ENCODE measurements at places on chromosomes 5 and 9.

DNA sequence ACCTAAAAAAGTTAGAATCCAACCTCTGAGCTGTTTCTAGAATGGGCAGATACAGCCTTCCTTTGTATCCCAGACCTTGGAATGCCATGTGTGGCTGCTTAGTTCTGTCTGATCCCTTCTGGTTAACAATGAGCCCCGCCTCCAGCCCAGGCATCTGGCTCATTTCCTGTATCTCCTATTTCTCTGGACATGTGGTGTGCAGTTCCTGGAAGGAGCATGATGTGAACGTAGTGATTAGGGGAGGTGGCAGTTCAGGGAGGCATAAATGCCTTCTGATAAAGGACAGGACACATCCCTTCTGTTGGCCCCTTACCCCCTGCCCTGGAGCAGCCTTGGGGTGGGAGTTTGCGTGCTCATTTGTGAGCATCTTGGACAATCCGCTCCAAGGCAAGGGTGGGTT is 243.0 kb downstream of the ZSWIM6 start:
- no peak for DNase-seq

DNA sequence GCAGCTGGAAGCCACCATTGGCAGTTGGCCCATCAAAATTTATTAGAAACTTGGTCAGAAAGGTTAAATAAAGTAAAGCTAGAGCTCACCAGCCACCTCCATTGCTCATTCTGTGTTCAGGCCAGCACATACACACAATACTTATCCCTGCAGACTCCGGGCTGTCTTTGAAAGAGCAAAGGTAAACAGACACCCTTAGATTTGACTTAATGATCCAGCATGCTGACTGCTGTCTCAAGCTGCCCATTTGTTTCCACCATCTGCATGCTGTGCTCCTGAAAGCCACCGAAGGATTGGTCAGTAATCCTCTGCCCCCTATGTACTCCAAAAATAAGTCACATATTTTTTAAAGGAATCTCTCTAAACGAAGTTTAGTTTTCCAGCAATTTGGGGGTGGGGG is 1059.8 kb upstream of the DMAC1 start:
- no peak for DNase-seq

DNA sequence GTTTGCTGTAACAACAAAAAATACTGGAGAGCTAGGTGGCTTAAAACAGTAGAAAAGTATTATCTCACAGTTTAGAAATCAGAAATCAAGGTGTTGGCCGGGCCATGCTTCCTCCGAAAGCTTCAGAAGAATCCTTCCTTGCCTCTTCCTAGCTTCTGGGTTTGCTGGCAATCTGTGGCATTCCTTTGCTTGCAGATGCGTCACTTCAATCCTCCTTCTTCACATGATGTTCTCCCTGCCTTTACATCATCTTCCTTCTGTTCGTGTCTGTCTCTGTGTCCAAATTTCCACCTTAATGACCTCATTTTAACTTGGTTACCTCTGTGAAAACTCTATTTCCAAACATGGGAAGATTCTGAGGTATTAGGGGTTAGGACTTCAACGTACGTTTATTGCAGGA is 90.4 kb upstream of the CHD1 start:
- no peak for DNase-seq

DNA sequence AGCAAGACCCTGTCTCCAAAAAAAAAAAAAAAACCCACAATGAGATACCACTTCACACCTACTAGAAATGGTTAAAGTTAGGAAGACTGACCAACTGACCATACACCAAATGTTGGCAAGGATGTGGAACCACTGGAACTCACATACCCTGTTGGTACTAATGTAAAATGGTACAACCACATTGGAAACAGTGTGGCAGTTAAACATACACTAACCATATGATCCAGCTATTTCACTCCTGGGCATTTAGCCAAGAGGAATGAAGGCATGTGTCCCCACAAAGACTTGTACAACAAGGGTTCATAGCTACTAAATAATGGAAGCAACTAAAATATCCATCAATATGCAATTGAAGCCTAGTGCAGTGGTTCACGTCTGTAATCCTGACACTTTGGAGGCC is 21.3 kb downstream of the NAIF1 start:
- no peak for DNase-seq

- no peak for DNase-seq
These were observed 302.9 kb upstream of the PAPPA start for GRCh38 chr9:115850548-115851304.

DNA sequence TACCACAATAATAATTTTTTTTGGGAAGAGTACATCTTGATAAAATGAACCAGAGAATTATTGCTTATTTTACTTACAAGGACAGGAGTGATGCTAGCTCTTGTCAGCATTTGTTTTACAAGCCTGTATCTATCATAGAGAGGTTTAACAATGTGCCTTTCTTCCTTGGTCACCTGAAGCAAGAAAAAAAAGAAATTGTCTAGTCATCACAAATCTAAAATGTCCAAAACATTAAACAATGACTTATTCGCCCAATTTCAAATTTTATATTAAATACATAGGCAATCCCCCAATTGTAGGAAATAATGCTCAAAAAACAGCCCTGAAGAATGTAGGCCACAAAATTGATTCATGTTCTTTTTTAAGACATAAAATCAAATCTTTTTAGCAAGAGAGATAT is 56.6 kb downstream of the PKD2L2 start:
- DNase-seq = no peak

DNA sequence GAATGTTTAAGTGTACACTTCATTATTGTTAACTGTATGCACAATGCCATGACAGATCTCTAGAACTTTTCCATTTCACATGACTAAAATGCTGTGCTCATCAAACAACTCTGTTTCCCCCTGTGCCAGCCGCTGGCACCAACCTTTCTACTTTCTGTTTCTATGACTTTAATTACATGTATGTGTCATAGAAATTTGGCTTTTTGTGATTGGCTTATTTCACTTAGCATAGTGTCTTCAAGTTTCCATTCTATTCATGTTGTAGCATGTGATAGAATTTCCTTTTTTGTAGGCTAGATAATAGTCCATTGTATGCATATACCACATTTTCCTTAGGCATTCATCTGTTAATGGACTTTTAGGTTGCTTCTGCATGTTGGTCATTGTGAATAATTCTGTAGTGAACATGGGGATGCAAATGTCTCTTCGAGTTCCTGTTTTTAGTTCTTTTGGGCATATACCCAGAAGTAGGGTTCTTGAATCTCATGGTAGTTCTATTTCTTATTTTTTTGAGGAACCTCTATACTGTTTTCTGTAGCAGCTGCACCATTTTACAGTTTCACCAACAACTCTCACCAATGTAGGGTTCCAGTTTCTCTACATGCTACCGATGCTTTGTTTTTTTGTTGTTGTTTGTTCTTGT is 184.4 kb upstream of the DMRT1 start:
- no peak for DNase-seq

DNA sequence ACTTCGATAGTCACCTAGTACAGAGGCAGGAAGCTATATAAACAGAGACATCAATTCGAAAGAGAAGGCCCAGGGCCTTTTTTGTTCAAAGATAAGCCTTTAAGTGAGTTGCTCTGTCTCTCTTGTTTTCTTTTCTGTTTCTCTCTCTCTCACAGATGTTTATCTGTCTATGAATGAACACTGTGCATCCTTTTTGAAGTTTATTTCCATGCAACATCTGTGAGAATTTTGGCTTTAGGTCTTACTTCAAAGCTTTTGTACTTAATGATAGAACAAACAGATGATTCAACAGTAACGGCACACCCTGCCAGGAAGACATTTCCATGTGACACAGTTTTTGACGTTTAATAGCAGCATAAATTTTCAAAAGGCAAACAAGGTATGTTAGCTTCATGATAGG is 1413.1 kb upstream of the CDH6 start:
- DNase-seq = no peak

GRCh38 chr9:124606027-124606426 is 98.8 kb upstream of the NR5A1 start:
- no peak for DNase-seq

GRCh38 chr5:77645158-77645994 is 6.9 kb upstream of the OTP start:
- DNase-seq = no peak

GRCh38 chr5:66595756-66596635 is at the start of gene MAST4:
Gene MAST4 (plus strand): TSS chr5:66596393. CDS start chr5:66596656, 263 bp downstream.
- no peak for DNase-seq

- no peak for DNase-seq
These were observed 1136.9 kb downstream of the TAF11L14 start for GRCh38 chr5:18771097-18771610.

GRCh38 chr9:126420135-126420534 is 93.5 kb downstream of the MVB12B start:
- no peak for DNase-seq

- DNase-seq = no peak
These were observed 564.0 kb upstream of the KLF4 start for GRCh38 chr9:108053555-108054061.

DNA sequence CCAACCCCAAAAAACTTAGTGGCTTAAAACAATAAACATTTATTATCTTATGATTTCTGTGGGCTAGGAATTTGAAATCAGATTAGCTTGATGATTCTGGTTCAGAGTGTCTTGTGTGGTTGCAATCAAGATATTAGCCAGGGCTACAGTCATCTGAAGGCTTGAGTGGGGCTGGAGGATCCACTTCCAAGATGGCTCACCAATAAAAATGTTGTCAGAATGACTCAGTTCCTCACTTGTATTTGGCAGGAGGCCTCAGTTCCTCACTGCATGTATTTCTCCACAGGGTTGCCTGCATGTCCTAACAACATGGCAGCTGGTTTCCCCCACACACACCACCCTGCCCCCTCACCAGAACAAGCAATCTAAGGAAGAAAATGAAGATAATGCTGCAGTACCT is 98.2 kb upstream of the NIPBL start:
- DNase-seq = no peak

DNA sequence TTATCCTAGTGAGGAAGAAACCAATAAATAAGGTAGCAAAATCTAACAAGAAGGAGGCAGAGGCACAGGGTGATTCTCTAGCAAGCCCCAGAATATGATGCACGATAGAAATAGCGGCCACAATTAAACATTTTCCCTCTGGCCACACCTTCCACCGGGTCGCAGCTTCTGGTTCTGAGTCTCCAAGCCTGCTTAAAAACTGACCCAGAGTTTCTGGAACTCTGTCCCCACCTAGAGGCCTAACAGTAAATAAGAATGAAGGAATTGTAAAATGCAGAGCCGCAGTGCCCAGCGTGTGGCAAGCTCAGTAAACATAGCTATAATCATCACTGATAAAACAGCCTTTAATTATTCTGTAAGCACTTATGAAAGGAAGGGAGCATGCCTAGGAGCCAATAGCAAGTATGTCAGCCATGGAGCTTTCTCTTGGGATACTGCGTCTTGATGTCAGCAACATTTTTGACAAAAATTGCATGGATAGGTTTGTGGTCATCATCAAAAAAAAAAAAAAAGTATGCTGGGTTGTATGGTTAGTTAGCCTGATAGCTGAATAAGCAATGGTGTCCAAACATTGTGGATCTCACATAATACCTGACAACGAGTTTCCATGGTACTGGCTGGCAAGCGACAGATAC is 465.5 kb downstream of the DNAH5 start:
- DNase-seq = no peak

- no peak for DNase-seq
These were observed 1.1 kb downstream of the PLPP6 start for GRCh38 chr9:4662989-4663792.

GRCh38 chr9:119697996-119698395 is 328.8 kb upstream of the BRINP1 start:
- DNase-seq = no peak

DNA sequence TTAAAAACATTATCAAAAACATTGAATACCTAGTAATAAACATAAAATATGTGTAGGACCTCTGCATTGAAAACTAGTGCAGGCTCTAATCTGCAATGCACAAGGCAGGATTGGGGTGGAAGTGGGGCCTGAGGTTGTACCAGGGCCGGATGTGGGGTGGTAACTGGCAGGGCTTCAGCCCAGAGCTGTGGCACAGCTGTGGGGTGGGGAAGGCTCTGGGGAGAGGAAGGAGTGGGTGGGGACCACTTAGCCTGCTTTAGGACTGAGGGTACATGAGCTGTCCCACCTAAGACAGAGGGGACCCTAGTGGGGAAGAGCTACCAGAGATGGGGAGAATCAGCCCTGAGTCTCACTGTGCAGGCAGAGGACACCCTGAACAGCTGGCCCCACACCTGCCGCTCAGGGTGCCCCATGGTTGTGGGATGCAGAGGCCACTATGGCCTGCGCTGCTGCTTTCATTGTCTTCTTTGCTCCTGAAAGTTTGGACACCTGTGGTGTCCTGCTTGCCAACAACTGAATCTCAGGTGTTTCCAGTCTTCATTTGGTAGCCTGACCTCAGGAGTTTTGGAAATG is 311.4 kb downstream of the TLE4 start:
- no peak for DNase-seq

DNA sequence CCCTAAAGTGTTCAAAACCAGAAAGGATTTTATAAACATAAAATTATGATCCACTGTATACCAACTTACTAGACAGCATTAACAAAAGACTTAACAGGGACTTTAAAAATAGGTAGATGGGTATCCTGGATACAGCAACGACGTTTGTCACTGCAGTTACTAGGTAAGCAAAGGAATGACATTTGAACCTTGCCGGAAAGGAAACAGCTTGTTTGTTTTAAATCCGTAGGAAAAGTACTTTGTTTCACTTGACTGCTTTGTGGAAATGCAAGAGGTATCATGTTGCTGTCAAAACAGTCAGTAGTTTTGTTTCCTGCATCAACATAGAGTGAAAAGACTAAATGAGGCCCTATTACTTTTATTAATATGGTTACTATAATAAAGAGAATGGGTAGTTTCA is 122.9 kb downstream of the CDC42SE2 start:
- DNase-seq = no peak

GRCh38 chr5:6731465-6732237 is 18.4 kb downstream of the TENT4A start:
- no peak for DNase-seq

- no peak for DNase-seq
These were observed 112.2 kb downstream of the MTX3 start for GRCh38 chr5:79878721-79879336.

- DNase-seq = no peak
These were observed 12.9 kb upstream of the RNF183 start for GRCh38 chr9:113316030-113316429.

DNA sequence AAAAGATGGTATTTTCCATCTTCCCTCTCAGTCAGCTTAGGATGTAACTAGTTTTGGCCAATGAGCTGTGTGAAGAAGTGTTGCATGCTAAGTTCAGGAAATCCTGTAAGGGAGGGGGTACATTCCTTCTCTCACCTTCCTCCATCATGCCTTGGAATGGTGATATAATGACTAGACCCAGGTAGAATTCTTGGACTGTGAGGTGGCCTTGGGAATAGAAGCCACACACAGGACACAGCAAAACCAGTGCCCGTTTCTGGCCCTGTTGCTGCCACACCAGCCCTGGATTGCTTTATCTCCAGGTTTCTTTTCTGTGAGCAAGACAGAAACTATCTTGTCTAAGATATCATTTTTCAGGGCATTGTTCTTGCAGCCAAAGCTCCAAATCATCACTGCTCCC is 10.5 kb upstream of the ZNF354A start:
- DNase-seq = no peak

GRCh38 chr5:9721161-9721560 is 91.0 kb upstream of the TAS2R1 start:
- no peak for DNase-seq

GRCh38 chr5:77157732-77158532 is 52.5 kb upstream of the PDE8B start:
- DNase-seq = no peak

GRCh38 chr9:75152416-75152815 is 64.1 kb downstream of the OSTF1 start:
- DNase-seq = no peak

GRCh38 chr5:89769975-89770374 is 639.6 kb downstream of the CETN3 start:
- no peak for DNase-seq
